CMK (cell line): ENCODE measurements at places on chromosomes 4 and X.
A peak's percentile ranks its signal among the peaks of the same experiment; 100 is the strongest.

GRCh38 chr4:87390551-87390890 is 467 bp downstream of the HSD17B11 start:
- no peak for DNase-seq

- no peak for DNase-seq
Measured at GRCh38 chr4:144646523-144647094, 653 bp downstream of the HHIP start.

DNA sequence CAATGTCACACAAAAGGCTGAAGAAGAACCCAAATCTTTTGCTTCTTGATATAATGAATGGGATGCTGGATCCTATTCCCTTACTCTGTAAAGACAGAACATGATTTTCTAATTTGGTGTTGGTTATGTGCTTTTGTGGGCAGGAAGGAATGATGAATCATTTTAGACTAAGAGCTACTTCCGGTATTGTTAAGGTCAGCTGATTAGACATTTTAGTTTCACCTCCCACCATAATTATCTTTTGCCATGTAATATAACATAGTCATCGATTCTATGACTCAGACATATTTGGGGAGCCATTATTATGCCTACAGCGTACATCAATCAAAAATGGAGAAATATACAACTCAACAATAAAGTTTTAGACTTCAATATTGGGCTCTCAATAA is 265.3 kb downstream of the ZNF674 start:
- DNase-seq, result peak; percentile 9

DNA sequence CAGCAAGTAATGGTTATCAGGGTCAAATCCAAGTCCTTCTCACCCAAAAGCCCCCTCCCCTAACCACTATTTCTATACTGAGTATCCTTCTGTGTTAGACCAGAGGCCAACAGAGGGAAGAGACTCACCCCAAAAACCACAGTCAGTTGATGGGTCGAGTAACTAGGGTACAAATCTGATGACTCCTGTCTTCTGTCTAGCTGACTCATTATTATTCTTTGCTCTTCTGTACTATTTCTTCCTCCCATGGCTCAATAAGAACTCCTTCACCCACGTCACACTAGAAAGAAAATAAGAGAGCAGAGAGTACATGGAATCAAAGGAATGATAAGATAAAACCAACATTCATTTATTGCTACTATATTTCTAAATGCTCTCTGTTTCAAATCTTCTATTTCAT is 2.0 kb downstream of the RAB40A start:
- DNase-seq, result no peak

DNA sequence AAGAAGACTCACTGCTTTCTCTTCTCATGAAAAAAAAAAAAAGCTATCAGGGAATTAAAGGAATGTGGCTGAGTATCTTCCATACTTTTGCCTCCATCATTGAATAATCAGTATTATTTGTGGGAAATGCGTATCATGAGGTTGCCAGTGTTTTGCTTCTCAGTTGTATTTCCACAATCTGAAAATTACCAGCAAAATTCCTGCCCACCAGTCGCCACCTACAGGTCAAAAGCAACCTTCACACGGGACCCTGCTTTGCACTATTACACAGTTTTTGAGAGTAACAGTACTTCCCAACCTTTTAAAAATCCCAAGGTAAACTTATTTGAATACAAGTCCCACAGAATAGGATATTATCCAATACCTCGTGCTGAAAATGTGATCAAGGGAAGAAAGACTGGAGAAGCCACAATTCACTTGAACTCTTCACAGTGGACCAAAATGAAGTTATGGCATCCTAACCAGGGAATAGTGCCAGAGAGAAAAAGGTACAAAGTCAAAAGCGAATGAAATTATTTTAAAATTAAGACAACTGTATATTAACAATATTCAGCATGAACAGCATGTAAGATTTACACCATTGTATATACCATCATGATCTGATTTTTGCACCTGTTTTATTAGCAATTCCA is 30.4 kb downstream of the PGRMC1 start:
- DNase-seq, result no peak
